ENCODE measurements at places on chromosomes 4 and X.

DNA sequence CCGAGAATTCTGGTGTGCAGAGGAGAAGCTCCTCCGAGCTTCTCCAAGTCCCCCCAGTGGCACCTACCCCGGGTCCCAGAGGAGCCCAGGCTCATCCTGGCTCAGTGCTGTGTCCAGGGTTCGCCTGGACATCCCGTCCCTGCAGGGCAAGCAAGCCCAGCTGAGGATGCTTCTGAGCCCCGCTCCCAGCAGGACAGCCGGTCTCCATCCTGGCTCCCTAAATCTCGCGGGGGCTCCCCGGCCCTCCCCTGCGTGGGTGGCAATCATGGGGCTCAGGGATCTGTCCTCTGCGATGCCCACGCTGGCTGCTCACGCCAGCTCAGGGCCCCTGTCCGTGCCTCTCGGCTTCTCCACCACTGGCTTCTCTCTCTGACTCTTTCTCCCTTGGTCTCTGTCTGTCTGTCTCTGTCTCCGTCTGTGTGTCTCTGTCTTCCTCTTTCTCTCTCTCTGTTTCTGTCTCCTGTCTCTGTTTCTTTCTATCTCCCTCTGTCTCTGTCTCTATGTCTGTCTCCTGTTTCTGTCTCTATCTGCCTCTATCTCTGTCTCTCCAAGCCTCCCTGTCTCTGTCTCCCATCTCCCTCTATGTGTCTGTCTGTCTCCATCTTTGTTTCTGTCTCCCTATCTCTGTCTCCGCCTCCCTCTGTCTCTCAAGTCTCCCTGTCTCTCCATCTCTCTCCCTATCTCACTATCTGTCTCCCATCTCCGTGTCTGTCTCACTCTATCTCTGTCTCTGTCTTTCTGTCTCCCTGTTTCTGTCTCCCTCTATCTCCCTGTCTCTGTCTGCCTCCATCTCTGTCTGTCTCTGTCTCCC is 27.8 kb upstream of the SLC25A6 start:
- peaks cover 76% of the 10 kb centered on the region for H3K36me3 ChIP-seq
- no peak overlapping the region for H3K4me3 ChIP-seq
- no peaks in the 10 kb centered on the region for H3K4me1 ChIP-seq
- no peaks in the 10 kb centered on the region for H3K27me3 ChIP-seq
- DNase-seq: no peak

DNA sequence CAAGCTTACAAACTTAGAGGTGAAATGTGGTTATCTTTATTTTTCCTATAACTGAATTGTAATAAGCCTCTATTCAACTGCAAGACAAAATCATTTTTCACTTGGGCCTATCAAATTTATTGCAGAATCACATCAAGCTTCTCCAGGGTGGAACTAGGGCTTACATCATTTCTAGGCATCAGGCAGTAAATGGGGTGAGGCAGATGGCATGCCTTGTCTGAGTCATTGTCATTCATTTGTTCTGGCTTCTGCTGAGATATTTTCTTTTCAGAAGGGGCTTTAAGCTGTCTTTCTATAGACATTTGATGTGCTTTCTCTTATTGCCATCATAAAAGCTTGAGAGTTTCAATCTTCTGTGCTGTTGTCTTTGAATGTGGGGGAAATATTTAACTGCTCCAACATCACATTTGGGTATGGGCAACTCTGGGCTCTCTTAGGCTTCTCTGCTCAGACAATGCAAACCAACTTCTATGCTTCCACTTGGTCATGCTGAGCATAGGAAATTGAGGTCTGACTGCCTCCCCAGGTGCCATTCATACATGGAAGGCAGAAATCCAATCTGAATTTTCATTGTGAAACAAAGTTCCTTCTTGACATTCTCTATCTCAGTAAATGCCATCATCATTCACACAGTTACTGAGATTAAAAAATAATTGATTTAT is 225.8 kb upstream of the GIMD1 start:
- H3K4me1 ChIP-seq: no peaks in the 10 kb centered on the region
- H3K27me3 ChIP-seq: no peaks in the 10 kb centered on the region
- H3K4me3 ChIP-seq: no peak overlapping the region
- no peaks in the 10 kb centered on the region for H3K36me3 ChIP-seq

DNA sequence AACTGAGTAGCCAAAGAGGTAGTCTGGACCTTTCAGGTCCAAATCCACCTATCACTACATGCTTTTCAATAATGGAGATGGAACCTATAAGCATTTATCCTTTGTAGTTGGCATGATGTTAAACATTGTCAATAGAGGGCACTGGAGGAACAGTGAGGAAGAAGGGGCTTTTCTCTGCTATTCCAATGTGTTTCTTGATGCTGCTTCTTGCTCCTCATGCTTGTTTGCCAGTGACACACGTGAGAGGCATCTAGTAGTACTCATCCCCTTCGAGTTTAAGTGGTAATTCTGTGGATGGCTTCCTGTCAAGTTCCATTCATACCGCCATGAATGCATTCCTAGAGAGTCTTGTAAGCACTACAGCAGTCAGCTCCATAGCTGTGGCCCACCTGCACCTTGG is 84.0 kb downstream of the NAA11 start:
- H3K27me3 ChIP-seq: no peaks in the 10 kb centered on the region
- DNase-seq: no peak
- no peaks in the 10 kb centered on the region for H3K36me3 ChIP-seq
- no peak overlapping the region for H3K4me3 ChIP-seq

- no peak overlapping the region for H3K27ac ChIP-seq
- no peaks in the 10 kb centered on the region for H3K27me3 ChIP-seq
- no peak overlapping the region for H3K4me3 ChIP-seq
- DNase-seq: no peak
- H3K36me3 ChIP-seq: no peaks in the 10 kb centered on the region
Observed at GRCh38 chrX:115260330-115260729, 26.4 kb upstream of the LRCH2 start.

DNA sequence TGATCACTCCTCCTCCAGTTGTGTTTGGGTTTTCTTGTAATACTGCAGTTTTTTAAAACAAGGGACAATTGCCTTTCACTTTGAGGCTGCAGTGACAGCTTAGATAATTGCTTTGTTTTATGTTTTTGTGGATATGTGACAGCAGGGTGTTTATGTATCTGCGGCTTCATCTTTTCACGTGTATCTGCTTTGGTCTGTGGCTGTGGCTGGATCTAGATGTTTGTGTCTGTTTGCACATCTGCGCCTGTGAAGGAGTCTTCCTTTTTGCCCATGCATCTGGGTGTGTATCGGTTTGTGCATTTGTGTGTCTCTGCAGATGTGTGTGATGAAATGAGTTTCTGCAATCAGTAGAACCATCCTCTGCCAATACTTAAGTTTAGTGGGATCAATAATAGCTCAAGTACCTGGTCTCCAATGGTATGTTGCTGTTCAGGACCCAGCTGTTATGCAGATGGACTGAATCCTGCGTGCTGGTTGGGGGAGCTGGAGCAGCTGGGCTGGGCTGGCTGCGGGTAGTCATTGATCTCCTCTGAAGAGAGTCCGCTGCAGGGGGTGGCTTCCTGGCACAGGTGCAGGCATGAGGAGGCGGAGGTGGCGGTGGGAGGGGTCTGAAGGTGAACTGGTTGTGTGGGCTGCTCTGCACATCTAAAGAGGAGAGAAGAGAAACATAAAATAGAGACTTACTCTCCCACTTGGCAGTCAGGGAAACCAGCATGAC is 390.3 kb downstream of the SH2D1A start:
- no peaks in the 10 kb centered on the region for H3K4me1 ChIP-seq
- H3K4me3 ChIP-seq: no peak overlapping the region
- peak; percentile 44 for DNase-seq
- H3K27ac ChIP-seq: no peak overlapping the region

GRCh38 chr4:51885363-51885762 is 42.4 kb downstream of the DCUN1D4 start:
- H3K36me3 ChIP-seq: peaks cover 5% of the 10 kb centered on the region
- no peak overlapping the region for H3K4me3 ChIP-seq
- DNase-seq: no peak
- peaks cover 7% of the 10 kb centered on the region for H3K4me1 ChIP-seq
- no peaks in the 10 kb centered on the region for H3K27me3 ChIP-seq
- H3K27ac ChIP-seq: no peak overlapping the region

DNA sequence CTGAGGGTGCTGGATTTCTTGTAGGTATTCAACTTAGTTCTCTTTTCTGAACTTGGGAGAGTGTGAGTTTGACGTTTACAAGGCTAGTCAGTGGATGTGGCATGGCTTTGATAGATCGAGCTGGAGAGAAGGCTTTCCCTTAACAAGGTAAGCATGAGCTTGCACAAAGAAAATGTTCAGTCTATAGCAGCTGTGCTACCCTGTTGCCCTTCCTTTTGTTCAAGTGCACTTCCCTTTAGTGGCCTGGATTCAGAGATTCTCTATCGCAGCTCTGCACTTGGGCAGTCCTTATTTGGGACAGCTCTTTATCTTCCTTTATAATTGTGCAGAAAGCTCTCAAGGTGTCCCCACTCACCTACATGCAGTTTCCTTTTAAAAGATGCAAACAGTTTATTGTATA is 198.0 kb downstream of the ARHGAP24 start:
- H3K36me3 ChIP-seq: no peaks in the 10 kb centered on the region
- no peaks in the 10 kb centered on the region for H3K27me3 ChIP-seq
- no peak overlapping the region for H3K4me3 ChIP-seq
- DNase-seq: no peak
- H3K27ac ChIP-seq: no peak overlapping the region

- no peaks in the 10 kb centered on the region for H3K27me3 ChIP-seq
- H3K27ac ChIP-seq: no peak overlapping the region
- no peaks in the 10 kb centered on the region for H3K4me1 ChIP-seq
- peaks cover 8% of the 10 kb centered on the region for H3K36me3 ChIP-seq
Observed at GRCh38 chrX:103791826-103792485, 15.3 kb downstream of the PLP1 start.

- no peak overlapping the region for H3K4me3 ChIP-seq
- no peak overlapping the region for H3K27ac ChIP-seq
- no peaks in the 10 kb centered on the region for H3K27me3 ChIP-seq
- H3K4me1 ChIP-seq: no peaks in the 10 kb centered on the region
Observed at GRCh38 chr4:99402765-99403164, 32.4 kb downstream of the ADH7 start.

GRCh38 chr4:184306949-184307348 is 89.3 kb upstream of the ENPP6 start:
- no peak for DNase-seq
- H3K36me3 ChIP-seq: no peaks in the 10 kb centered on the region
- H3K4me1 ChIP-seq: no peaks in the 10 kb centered on the region

DNA sequence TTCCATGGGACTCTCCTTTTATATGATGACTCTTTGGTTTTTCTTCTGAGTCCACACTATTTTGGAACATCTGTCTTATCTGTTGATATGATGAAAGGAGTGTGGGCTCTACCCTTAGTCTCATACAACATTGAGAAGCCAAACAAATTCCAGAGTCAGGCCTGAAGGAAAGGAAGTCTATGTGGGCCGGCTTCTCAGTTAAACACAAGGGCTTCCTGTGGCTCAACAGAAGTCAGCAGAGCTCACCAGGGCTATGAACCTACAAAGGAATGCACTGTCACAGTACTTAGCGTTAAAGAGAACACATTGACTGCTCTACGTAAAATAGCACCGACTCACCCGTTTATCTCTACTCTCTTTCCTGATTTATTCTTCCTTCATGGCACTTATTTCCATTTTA is 641.0 kb upstream of the FRG1 start:
- DNase-seq: no peak
- H3K4me1 ChIP-seq: no peaks in the 10 kb centered on the region
- H3K4me3 ChIP-seq: no peak overlapping the region
- H3K27me3 ChIP-seq: no peaks in the 10 kb centered on the region

DNA sequence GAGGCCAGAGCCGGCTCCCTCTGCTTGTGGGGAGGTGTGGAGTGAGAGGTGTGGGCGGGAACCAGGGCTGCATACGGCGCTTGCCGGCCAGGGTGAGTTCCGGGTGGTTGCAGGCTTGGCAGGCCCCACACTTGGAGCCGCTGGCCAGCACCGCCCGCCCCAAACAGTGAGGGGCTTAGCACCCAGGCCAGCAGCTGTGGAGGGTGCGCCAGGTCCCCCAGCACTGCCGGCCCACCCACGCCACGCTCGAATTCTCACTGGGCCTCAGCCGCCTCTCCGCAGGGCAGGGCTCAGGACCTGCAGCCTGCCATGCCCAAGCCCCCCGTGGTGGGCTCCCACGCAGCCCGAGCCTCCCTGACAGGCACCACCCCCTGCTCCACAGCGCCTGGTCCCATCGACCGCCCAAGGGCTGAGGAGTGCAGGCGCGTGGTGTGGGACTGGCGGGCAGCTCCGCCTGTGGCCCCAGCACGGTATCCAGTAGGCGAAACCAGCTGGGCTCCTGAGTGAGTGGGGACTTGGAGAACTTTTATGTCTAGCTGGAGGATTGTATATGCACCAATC is 275.3 kb downstream of the RAPGEF2 start:
- H3K4me1 ChIP-seq: peaks cover 4% of the 10 kb centered on the region
- DNase-seq: no peak
- H3K27ac ChIP-seq: no peak overlapping the region

DNA sequence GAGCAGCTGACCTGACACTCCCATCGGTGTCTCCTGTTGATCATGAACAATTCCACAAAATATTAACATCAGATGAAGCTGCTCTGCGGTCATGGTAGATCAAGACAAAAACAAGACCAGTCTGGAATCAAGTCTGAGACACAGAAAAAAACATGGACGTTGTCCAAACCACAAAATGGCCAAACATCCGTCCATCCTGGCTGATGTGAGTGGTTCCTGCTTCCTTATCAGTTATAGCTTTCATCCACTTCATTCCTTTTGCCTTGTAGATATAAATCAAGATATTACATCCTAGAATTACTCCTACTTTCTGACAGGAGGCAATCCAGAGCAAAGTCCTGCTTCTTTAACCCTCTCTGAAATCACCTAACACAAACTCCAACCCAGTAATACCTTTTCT is 28.8 kb upstream of the PCSK1N start:
- H3K27me3 ChIP-seq: no peaks in the 10 kb centered on the region
- DNase-seq: no peak
- no peak overlapping the region for H3K4me3 ChIP-seq

GRCh38 chr4:110361921-110362320 is 114.0 kb upstream of the ENPEP start:
- H3K27ac ChIP-seq: no peak overlapping the region
- H3K4me1 ChIP-seq: no peaks in the 10 kb centered on the region
- no peak for DNase-seq

GRCh38 chr4:42320822-42321388 is 76.4 kb upstream of the SHISA3 start:
- DNase-seq: no peak
- H3K27ac ChIP-seq: no peak overlapping the region
- no peaks in the 10 kb centered on the region for H3K36me3 ChIP-seq
- H3K4me1 ChIP-seq: no peaks in the 10 kb centered on the region
- H3K4me3 ChIP-seq: no peak overlapping the region

DNA sequence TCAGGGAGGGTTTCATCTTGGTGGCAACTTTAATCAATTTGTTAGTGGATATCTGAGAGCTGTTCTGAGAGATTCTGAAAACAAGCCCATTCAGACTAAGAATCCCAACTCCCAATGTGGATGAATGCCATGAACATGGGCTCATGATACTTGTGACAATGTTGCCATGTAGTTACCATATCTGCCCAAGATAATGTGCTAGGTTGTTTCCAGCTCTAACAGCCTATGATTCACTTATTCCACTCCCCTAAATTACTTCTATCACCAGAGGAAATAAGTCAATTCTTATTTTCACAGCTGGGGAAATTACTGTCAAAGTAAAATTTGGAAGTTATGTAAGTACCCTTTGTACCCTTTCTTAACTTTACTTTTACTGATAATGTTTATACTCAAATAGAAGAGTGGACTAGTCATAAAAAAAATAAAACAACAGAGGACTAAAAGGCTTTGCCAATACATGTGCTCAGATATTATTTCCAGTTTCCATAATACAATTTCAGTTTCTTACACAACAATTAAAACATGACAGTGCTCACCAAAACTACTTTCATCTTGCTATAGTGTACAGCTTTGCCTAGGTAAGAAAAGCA is 1101.7 kb upstream of the INTU start:
- DNase-seq: no peak
- no peaks in the 10 kb centered on the region for H3K27me3 ChIP-seq
- H3K4me1 ChIP-seq: no peaks in the 10 kb centered on the region

- no peaks in the 10 kb centered on the region for H3K4me1 ChIP-seq
- no peak overlapping the region for H3K27ac ChIP-seq
- H3K36me3 ChIP-seq: no peaks in the 10 kb centered on the region
- no peak overlapping the region for H3K4me3 ChIP-seq
Observed at GRCh38 chr4:24002330-24002966, 112.6 kb upstream of the PPARGC1A start.

Measured in H1 (cell line).